ENCODE measurements at places on chromosomes 5 and 9. TPM values are rescaled to one million over a fixed set of nuclear protein-coding genes. Genes with fewer than 3 reads are reported as not detected.

PCDHGA6 gene
- total RNA-seq = 6.3 TPM

HRCT1 gene
- 0.83 TPM for total RNA-seq

DYNC2I2 gene
- 52.9 TPM for total RNA-seq

PCDHGB2 gene
- 5.1 TPM for total RNA-seq

STXBP1 gene
- 41.8 TPM for total RNA-seq

STARD4 gene
- 93.4 TPM for total RNA-seq

FOXD1 gene
- total RNA-seq = 7.6 TPM

ACER2 gene
- 1.6 TPM for total RNA-seq

C9orf153 gene
- 0.50 TPM for total RNA-seq

GPR151 gene
- not detected for total RNA-seq

ORM2 gene
- not detected for total RNA-seq

IFNB1 gene
- not detected for total RNA-seq
